ENCODE measurements at places on chromosomes 6 and 20.
A peak's percentile ranks its signal among the peaks of the same experiment; 100 is the strongest.

DNA sequence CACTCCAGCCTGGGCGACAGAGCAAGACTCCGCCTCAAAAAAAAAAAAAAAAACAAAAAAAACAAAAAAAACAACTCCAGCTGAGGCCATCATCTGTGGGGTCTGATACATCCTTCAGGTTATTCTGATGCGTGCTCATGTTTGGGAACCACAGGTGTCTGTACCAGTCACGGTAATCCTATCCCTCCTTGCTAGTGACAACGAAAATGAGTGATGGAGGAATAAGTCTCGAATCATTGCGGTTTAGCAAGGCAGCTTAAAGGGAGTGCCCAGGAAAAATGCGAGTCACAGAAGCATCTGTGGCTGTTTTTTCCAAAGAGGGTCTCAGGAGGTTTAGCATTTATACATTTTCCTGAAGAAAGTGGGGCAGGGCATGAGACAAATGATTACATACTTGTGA is 48.8 kb downstream of the MCUR1 start:
- no peak for DNase-seq

DNA sequence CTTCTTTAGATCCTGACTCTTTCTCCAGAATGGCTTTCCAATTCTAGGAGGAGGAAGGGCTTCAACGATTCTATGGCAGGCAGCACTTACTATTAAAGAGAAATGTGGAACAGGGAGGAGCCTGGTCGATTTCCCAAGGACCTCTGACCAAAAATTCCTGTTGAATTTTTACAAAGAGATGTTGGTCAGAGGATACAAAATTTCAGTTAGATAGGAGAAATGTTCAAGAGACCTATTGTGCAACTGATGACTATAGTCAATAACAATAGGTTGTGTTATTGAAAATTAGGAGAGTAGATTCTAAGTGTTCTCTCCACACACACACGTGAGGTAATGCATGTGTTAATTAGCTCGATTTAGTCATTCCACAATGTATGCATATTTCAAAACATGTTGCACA is 130.1 kb upstream of the TNFAIP3 start:
- DNase-seq: no peak

GRCh38 chr6:63807056-63807455 is 171.5 kb downstream of the PHF3 start:
- DNase-seq: no peak

DNA sequence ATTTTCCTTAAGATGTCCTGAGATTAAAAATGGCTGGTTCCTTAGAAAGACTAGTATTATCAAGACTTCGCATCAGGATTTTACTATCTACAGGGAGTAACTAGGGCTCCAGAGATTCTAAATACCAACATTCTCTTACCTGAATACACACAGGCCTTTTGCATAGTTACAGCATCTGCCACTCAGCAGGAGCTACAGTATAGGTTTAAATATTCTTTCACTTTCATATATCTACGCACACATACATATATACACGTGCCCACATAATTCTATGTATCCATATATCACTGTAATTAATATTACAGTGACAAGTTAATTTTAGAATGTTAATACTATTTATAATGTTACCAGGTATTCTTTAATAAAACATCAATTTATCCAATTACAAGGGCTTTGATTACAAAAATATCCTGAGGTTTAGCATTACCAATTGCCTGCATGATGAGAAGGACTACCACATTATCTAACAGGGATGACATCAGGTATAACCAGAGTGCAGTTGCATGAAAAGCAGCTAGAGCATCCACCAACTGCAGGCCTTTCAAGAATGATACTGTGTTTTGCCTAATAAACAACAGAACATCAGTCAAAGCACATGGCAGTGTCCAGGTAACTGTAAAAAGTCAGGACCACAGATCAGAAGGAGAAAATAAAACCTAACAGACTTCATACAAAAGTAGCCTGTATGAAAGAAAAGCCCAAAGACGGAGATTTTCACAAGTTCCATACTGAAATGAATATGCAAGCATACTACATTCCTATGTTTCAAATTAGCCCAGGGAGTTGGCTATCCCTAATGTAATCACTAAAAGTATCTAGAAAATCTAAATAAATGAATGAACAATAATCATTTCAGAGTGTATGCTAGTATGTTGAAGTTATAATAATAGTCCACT is 268.7 kb downstream of the PTPRK start:
- DNase-seq: no peak

DNA sequence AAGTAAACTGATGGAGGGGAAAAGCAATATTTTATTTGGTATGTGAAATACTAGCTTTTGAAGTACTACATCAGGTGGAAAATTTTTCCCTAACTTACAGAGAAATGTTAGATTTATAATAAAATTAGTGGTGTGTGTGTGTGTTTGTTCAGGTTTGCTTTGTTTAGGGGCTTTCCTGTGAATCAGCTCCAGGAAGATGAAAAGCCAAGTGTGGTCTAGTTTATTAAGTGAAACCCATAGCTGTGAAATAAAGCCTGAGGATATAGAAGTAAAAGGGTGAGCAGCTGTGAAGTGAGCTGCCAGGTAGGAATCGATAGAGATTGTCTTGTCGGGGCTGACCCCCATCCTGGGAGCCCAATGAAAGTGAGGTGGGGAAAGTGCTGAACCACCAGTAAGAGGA is 347.6 kb upstream of the IMPG1 start:
- DNase-seq: no peak

DNA sequence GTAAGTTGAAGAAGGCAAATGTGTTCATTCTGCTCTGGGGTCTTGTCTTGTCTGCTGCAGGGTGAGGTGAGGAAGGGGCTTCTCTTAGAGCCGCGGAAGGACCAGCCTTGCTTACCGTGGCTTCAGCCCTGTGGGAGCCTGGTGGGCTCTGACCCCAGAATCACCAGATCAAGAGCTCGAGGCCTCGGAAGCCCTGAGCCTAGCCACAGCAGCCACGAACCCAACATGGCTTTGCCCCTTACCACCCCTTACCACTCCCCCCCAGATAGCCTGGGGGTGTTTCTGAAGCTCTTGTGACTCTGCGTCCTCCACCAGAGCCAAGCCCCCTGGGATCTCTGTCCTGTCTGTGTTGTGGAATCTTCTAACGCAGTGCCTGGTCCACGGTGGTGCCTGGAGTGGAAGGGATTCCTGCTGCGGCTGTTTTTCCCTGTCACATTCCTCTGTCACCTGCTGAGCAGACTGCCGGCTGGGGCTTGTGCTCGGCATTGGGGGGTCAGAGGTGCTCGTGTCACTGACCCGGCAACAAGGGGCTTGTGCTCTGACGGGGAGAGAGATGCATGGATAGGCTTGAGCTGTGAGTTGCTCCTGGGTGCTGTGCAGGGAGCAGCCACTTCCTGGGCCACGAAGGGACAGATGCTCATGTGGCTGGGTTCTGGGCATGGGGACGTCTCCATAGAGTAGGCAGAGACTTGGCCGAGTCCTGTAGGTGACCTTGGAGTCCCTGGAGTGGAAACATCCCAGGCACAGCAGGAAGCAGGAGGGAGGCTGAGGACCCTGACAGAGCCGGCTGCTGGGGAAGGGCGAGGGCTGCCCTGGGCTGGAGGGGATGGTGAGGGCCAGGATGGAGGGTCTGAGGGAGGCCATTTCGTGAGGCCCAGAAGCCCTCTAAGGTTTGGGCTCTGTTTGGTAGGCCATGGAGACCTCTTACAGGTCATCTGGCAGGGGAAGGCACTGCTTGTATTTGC is 316.0 kb downstream of the QKI start:
- no peak for DNase-seq

DNA sequence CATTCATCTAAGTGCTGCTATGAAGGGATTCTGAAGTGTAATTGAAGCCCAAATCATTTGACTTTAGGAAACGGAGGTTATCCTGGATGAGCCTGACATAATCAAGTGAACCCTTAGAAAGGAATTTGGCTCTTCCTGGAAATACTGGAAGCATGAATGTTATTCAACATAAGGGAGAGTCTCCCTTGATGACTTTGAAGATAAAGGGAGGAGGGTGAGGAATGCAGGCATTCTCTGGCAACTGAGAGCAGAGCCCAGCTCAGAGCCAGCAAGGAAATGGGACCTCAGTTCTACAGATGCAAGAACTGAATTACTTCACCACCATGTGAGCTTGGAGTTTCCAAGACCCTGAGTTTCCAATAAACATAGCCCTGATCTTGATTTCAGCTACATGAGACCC is 168.2 kb downstream of the DLL1 start:
- DNase-seq: no peak

GRCh38 chr6:131989036-131989435 is 37.9 kb upstream of the CCN2 start:
- no peak for DNase-seq

- peak; percentile 21 for DNase-seq
Measured at GRCh38 chr6:87066449-87067333, 28.2 kb downstream of the CGA start.

GRCh38 chr6:158448856-158449255 is 111.0 kb upstream of the TMEM181 start:
- DNase-seq: no peak

GRCh38 chr6:17650656-17651309 is 50.7 kb downstream of the FAM8A1 start:
- DNase-seq: no peak

DNA sequence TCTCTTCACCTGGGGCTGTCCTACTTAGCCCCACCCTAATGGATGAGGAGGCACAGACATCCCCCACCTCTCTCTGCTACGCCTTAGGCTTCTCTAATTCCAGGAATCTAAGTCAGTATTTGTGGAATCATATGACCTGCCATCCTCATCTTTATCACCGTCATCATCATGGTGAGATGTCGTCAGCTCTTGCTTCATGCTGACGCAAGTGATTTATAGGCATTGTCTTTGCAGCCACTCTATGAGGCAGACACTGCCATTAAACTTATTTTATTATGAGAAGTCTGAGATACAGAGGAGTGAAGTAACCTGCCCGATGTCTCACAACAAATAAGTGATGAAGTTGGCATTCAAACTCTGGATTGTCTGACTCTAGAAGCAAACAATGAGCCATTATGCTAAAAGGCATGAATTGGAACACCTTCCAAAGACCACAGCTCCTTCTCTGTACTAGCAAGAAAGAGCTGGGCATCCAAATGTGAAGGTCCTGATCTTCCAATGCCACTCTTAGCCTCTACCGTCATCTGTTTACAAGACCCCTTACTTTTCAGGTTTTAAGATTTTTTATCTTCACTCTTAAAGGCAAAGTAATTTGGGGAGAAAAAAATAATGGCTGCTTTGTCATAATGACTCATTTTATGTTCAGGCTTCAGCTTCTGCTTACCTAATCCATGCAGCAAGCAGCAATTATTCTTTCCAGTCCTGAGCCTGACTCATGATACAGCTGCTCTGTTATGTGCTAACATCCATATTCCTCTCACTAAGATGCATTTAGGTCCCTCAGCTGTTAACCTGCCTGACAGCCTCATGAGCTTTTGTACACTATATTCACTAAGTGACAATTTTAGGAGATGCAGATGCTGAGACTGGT is 113.7 kb upstream of the BCLAF1 start:
- no peak for DNase-seq

GRCh38 chr6:11358904-11359830 is 126.7 kb upstream of the NEDD9 start:
- no peak for DNase-seq

- DNase-seq: no peak
Measured at GRCh38 chr20:3763671-3764601, 3.6 kb downstream of the ADISSP start.

- no peak for DNase-seq
Measured at GRCh38 chr6:15260099-15260821, 14.4 kb downstream of the JARID2 start.

DNA sequence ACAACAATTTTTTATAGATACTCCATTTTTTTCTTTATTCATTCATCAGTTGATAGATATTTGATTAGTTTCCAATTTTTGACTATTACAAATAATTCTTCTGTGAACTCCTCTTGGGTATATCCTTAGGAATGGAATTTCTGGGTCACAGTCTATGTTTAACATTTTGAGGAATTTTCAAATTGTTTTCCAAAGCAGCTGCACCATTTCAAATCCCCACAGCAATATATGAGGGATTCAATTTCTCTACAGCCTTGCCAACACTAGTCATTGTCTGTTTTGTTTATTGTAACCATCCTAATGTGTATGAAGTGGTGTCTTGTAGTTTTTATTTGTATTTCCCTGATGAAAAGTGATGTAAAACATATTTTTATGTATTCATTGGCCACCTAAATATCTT is 320.3 kb upstream of the DEFB112 start:
- DNase-seq: no peak

- DNase-seq: no peak
Measured at GRCh38 chr6:137798846-137799245, 68.2 kb upstream of the TNFAIP3 start.

- no peak for DNase-seq
Measured at GRCh38 chr20:36374995-36375394, 68.9 kb downstream of the DLGAP4 start.

DNA sequence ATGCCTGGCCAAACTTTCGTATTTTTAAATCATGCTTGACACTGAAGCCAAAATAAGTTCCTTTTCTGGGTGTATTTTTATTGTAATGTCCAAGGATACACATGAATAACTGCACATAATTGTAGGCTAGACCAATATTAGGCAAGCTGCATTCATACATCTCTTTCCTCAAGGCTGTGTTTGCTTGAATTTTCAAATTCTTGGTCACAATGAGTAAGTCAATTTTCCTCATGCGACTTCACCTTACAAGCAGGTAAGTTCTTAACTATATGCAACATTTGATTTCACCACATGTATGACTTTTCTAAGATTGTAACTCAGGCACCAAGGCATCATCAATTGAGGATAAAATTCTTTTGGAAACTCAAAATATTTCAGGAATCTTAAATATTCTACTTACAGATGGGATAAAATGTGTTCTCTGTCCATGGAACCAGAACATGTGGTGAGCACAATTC is 112.4 kb upstream of the ZNF217 start:
- no peak for DNase-seq
